ENCODE measurements at places on chromosomes 16 and 17.
A peak's percentile ranks its signal among the peaks of the same experiment; 100 is the strongest.

DNA sequence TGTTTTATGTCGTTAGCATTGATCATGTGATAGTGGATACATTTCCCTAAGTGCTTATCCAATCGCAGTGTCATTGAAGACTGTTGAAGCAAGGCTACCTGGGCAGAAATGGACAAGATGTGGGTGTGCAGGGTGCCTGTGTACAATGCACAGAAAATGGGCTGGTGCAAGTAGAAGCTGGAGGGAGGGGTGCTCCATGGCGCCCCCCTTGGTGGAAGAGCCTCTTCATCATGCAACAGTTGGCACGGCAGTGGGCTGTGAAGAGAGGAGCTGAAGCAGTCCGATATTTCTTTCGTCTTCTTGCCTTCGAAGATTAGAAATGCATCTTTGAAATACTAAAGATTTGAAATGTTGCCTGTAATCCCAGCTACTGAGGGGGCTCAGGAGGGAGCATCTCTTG lies 100.5 kb downstream of the PLCG2 start:
- H3K36me3 ChIP-seq: no peaks in the 10 kb centered on the region
- peaks cover under 1% of the 10 kb centered on the region for H3K4me1 ChIP-seq
- H3K27me3 ChIP-seq: no peaks in the 10 kb centered on the region
- DNase-seq: peak; percentile 19
- no peak overlapping the region for H3K27ac ChIP-seq

GRCh38 chr17:35171834-35172233 lies 22.4 kb downstream of the SLC35G3 start:
- H3K27ac ChIP-seq: no peak overlapping the region
- H3K4me3 ChIP-seq: no peak overlapping the region
- no peaks in the 10 kb centered on the region for H3K27me3 ChIP-seq
- no peaks in the 10 kb centered on the region for H3K4me1 ChIP-seq

GRCh38 chr16:2009791-2010510 lies at the start of gene ZNF598:
ZNF598 (minus strand) TSS chr16:2009821.
- H3K4me3 ChIP-seq: peak within 1 kb of the TSS; percentile 97
- H3K27me3 ChIP-seq: no peaks in the 10 kb centered on the region
- H3K4me1 ChIP-seq: peaks cover 9% of the 10 kb centered on the region
- no peaks in the 10 kb centered on the region for H3K36me3 ChIP-seq

- H3K4me3 ChIP-seq: no peak overlapping the region
- no peaks in the 10 kb centered on the region for H3K4me1 ChIP-seq
- H3K27ac ChIP-seq: no peak overlapping the region
- no peak for DNase-seq
- peaks cover 9% of the 10 kb centered on the region for H3K27me3 ChIP-seq
- H3K36me3 ChIP-seq: no peaks in the 10 kb centered on the region
These were observed 863 bp downstream of the CASKIN1 start for GRCh38 chr16:2195322-2196161.

DNA sequence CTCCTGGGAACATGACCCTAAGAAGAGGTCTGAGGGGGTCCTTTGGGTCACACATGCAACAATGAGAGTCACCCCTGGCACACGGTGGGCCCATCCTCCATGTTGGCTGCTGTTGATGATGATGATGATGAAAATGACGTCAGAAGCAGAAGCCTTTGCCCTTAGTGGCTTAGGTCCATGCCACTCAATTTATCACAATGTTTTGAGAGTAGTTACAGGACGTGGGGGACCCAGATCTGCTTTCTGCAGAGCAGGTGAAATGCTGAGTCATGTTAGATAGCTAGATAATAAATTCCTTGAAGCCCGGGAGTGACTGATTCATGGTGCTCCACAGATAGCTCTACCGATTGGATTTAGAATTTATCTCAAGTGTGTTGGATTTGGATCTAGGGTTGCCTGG lies 53.9 kb downstream of the VPS35L start:
- H3K27ac ChIP-seq: no peak overlapping the region
- no peaks in the 10 kb centered on the region for H3K4me1 ChIP-seq
- peak; percentile 23 for DNase-seq
- H3K4me3 ChIP-seq: no peak overlapping the region
- H3K36me3 ChIP-seq: peaks cover 2% of the 10 kb centered on the region
- no peaks in the 10 kb centered on the region for H3K27me3 ChIP-seq

DNA sequence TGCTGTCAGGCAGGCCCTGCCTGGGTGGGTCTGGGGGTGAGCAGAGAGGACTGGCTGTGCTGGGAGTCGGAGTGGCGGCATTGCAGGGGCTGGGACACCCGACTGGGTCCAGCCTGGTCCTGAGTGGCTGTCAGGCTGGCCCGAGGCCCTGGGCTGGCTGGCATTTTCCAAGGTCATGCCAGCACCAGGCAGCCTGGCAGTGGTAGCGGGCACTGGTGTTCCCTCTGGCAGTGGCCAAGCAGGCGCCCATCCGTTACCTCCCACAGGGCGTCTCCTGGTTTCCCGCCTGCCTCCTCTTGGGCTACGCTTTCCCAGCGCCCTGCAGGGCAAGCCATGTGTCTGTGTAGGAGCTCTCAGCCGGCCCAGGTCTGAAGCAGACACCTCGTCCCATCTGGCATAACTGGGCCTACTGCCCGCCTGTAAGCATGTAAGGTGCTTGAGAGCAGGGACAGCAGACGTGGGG lies 5.7 kb upstream of the PKMYT1 start:
- H3K4me3 ChIP-seq: no peak overlapping the region

DNA sequence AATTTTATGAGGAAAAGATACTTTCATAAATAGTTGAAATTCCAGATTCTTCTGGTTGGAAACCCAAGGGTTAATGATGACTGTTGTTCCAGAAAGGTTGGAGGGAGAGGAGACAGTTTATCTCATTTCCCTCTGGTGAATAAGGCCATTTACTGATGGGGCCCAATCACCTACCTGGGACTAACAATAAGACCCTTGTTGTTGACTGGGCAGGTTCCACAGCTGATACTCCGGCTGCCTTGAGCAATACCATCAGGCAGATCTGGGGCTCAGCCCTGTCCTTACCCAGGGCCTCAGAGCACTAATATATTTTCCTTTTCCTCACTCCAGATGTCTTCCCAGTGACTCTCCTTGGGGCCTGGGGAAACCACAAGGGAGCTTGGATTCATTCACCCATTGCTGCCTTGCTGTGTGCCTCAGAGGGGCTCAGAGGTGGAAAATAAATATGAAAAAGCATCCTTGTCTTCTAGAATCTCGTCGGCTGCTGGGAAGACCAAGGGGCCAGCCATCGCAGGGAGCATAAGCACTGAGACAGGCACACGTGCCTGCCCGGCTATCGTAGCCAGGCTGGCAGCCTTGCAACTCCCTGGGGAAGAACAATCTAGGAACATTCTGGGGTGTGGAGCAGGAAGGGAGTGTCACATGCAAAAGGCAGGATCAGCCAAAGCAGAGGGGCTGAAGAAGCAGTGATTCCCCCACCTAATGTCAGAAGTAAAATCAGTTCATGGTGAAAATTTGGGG lies 54.4 kb downstream of the MPRIP start:
- H3K4me3 ChIP-seq: no peak overlapping the region
- peak; percentile 34 for DNase-seq
- H3K27ac ChIP-seq: no peak overlapping the region

DNA sequence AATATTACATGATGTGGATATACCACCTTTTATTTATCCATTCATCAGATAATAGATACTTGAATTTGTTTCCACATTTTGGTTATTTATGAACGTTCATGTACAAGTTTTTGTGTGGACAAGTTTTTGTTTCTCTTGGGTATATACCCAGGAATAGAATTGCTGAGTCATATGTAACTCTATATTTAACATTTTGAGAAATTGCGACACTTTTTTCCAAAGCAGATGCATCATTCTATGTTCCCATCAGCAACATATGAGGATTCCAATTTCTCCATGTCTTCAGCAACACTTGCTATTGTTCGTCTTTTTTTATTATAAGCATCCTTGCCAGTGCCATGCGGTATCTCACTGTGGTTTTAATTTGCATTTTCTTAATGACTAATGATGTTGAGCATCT lies 93.9 kb downstream of the GSG1L start:
- no peak overlapping the region for H3K27ac ChIP-seq
- no peak for DNase-seq
- H3K36me3 ChIP-seq: no peaks in the 10 kb centered on the region
- no peaks in the 10 kb centered on the region for H3K27me3 ChIP-seq
- no peak overlapping the region for H3K4me3 ChIP-seq
- H3K4me1 ChIP-seq: no peaks in the 10 kb centered on the region

- H3K36me3 ChIP-seq: no peaks in the 10 kb centered on the region
- no peak overlapping the region for H3K4me3 ChIP-seq
- H3K4me1 ChIP-seq: no peaks in the 10 kb centered on the region
- H3K27me3 ChIP-seq: no peaks in the 10 kb centered on the region
- DNase-seq: no peak
- H3K27ac ChIP-seq: no peak overlapping the region
These were observed 49.0 kb downstream of the RHOT1 start for GRCh38 chr17:32191306-32191705.

GRCh38 chr16:51376080-51376479 lies 225.0 kb upstream of the SALL1 start:
- H3K27ac ChIP-seq: no peak overlapping the region
- no peak for DNase-seq
- H3K27me3 ChIP-seq: no peaks in the 10 kb centered on the region
- H3K4me1 ChIP-seq: no peaks in the 10 kb centered on the region
- H3K36me3 ChIP-seq: no peaks in the 10 kb centered on the region

- no peak for DNase-seq
- H3K27ac ChIP-seq: no peak overlapping the region
- no peaks in the 10 kb centered on the region for H3K27me3 ChIP-seq
These were observed 6.8 kb downstream of the AXIN1 start for GRCh38 chr16:345772-346171.

- H3K27ac ChIP-seq: no peak overlapping the region
- no peak for DNase-seq
- H3K4me1 ChIP-seq: peaks cover 12% of the 10 kb centered on the region
- no peak overlapping the region for H3K4me3 ChIP-seq
- no peaks in the 10 kb centered on the region for H3K27me3 ChIP-seq
These were observed 2.1 kb upstream of the CTRL start for GRCh38 chr16:67933805-67934204.

DNA sequence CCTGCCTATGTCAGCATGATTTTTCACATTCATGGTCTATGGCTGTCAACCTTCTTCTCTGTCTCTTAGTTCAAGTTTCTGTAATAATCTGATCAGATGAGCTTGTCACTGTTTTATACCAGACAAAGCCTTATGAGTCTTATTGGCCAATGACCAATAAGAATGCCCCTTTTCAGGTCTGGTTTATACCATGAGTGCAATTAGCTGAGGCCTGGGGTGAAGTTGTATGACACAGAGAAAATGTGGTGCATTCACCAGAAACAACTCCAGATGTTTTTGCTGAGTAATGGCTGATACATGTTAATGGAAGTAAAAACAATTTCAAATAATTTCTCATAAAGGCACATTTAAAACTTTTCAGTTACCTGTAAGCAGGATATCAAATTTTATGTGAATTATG lies 218.6 kb upstream of the CDH8 start:
- no peaks in the 10 kb centered on the region for H3K27me3 ChIP-seq
- no peak overlapping the region for H3K27ac ChIP-seq
- peaks cover 3% of the 10 kb centered on the region for H3K4me1 ChIP-seq
- no peak for DNase-seq

DNA sequence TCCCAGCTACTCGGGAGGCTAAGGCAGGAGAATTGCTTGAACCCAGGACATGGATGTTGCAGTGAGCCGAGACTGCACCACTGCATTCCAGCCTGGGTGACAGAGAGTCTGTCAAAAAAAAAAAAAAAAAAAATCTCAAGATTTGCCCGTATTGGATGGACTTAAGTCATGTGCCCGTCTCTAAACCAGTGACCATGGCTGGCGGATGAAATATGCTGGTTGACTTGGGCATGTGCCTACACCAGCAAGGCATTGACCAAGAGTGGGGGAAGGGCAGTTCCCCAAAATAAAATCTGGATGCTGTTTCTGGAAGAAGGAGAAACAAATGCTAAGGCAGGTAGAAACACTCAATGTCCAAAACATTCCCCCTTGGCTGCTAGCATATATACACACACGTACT lies 21.5 kb upstream of the COL1A1 start:
- H3K4me3 ChIP-seq: no peak overlapping the region
- H3K36me3 ChIP-seq: no peaks in the 10 kb centered on the region
- H3K4me1 ChIP-seq: no peaks in the 10 kb centered on the region
- no peak overlapping the region for H3K27ac ChIP-seq

GRCh38 chr16:67936124-67936879 lies at the start of gene PSMB10:
PSMB10 (minus strand) TSS chr16:67936850; CDS start chr16:67936749, 101 bp downstream.
- H3K4me1 ChIP-seq: peaks cover 12% of the 10 kb centered on the region
- no peaks in the 10 kb centered on the region for H3K36me3 ChIP-seq
- peak; percentile 41 for DNase-seq
- no peaks in the 10 kb centered on the region for H3K27me3 ChIP-seq
- peak within 1 kb of the TSS; percentile 24 for H3K27ac ChIP-seq
- H3K4me3 ChIP-seq: peak within 1 kb of the TSS; percentile 92

GRCh38 chr16:86568677-86569623 lies 2.3 kb downstream of the FOXC2 start:
- DNase-seq: peak; percentile 19
- peaks cover 11% of the 10 kb centered on the region for H3K4me1 ChIP-seq
- H3K36me3 ChIP-seq: no peaks in the 10 kb centered on the region
- H3K27me3 ChIP-seq: peaks cover 78% of the 10 kb centered on the region

DNA sequence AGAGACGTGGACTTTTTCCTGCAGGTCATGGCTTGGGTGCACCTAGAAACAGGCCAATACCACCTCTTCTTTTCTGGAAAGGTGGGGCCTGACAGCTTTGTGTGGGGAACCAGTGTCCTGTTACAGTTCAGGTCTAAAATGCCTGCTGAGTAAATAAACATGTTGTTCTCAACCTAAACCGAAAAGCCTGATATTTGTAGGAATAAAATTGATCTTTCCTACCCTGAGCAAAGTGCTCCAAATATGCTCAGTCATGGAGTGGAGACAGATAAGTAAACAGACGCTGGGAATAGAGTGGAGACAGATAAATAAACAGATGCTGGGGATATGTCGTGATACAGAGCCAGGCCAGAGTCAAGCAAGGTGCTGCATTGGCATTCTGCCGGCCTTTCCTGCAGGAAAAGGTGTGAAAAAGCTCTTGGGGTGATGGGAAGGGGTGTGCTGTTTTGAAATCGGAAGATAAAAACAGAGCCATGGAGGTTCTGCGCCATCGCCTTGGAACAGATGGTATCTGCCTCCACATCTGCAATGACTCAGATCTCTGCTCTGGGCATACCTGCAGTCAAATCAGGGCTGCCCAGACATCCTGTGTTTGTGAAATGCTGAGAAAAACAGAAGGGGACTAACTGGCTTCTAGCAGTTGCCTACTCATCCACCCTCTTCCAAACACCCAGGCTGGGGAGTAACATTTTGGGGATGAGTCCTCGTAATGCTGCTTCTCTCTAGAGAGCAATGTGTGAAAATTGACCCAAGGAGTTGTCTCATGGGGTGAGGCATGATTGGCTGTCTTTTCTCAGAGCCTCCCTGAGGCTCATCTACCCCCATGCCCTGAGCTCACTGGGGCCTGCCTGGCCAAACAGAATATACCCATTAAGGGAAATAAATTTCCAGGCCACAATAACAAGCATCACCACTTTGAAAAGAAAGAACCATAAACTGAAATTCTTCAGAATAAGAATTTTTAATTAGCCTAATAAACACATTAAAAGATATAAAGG lies 16.8 kb upstream of the TRPV2 start:
- peak overlapping the region; percentile 36 for H3K27ac ChIP-seq
- H3K36me3 ChIP-seq: no peaks in the 10 kb centered on the region
- no peak overlapping the region for H3K4me3 ChIP-seq
- DNase-seq: peak; percentile 80
- H3K4me1 ChIP-seq: peaks cover 3% of the 10 kb centered on the region

- no peaks in the 10 kb centered on the region for H3K4me1 ChIP-seq
- no peak within 1 kb of the TSS for H3K27ac ChIP-seq
- H3K27me3 ChIP-seq: peaks cover 4% of the 10 kb centered on the region
- H3K4me3 ChIP-seq: peak within 1 kb of the TSS; percentile 28
- no peaks in the 10 kb centered on the region for H3K36me3 ChIP-seq
These were observed at the start of gene KCNJ12 for GRCh38 chr17:21376081-21376758. KCNJ12 (plus strand) TSS chr17:21376357; CDS start chr17:21415343, 38,986 bp downstream.
